ENCODE measurements at places on chromosomes 3 and 15.

- no peak for DNase-seq
Observed at GRCh38 chr15:35827911-35828310, 281.9 kb upstream of the DPH6 start.

- DNase-seq: no peak
Observed at GRCh38 chr3:164612751-164613150, 465.5 kb downstream of the SI start.

DNA sequence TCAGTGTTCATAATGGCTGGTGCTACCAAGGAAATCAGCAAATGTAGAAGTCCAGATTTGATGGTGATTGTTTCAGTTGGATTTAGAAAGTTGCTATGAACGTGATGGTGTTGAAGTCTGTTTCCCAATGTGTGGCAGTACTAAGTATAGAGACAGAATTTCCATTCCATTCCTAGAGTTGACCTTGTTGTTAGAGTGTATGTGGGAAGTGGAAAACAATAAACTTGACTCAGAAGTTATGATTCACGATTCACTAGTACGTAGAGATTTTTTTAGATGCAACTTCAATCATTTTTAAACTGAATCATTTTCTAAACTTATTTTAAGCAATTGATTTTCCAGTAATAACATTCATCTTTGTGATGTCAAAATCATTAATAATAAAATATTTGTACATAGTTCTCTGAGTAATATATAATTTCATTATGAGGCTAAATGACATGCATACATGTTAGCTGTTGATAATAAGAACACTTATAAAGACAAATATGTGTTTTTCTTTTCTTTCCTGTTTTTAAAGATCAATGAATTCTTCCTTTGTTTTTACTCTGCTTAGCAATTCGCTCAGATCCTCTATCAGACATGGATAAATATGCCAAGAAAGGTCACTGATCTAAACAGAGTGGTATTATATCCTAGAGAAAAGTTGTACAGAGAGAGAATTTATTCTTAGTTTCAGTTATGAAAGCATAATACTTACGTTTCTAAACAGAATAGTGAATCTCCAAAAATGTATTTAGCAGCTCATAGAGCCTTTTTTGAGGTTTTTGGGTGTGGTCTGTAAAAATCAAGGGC lies 108.8 kb upstream of the GPR149 start:
- DNase-seq: no peak

DNA sequence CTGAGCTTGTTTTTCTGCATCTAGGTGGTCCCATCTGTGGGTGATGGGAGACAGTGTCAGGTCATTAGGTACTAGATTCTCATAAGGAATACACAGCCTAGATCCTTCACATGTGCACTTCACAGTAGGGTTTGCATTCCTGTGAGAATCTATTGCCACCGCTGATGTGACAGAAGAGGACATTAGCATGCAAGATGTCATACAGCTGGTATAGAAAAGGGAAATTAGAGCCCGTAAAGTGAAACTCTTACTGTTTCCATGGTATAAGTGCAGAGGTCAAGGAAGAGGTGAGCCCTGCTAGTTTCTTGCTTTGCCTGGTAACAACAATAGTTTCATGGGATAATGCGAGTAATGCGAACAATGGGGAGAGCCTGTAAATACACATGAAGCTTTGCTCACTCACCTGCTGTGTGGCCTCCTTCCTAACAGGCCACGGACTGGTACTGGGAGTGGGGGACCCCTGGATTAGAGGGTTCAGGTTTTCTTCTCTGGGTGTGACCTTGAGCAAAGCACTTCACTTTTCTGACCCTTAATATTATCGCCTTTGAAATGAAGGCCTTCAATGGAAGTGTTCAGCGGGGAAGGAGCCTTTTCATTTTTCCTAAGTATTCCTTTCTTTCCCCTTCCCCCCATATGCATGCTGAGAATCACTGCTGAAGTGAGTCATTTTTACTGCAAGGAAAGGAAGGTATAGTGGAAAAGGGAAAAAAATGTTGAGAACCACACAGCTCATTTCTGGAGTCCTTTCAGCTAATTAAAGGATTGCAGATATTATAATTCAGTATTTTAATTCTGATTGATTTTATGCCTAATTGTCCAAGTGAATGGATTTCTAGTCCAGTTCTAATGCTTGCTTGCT lies 286.4 kb downstream of the UBE2E2 start:
- no peak for DNase-seq

- DNase-seq: peak; percentile 96
Observed at GRCh38 chr15:75198560-75199356, 2.9 kb upstream of the C15orf39 start.

DNA sequence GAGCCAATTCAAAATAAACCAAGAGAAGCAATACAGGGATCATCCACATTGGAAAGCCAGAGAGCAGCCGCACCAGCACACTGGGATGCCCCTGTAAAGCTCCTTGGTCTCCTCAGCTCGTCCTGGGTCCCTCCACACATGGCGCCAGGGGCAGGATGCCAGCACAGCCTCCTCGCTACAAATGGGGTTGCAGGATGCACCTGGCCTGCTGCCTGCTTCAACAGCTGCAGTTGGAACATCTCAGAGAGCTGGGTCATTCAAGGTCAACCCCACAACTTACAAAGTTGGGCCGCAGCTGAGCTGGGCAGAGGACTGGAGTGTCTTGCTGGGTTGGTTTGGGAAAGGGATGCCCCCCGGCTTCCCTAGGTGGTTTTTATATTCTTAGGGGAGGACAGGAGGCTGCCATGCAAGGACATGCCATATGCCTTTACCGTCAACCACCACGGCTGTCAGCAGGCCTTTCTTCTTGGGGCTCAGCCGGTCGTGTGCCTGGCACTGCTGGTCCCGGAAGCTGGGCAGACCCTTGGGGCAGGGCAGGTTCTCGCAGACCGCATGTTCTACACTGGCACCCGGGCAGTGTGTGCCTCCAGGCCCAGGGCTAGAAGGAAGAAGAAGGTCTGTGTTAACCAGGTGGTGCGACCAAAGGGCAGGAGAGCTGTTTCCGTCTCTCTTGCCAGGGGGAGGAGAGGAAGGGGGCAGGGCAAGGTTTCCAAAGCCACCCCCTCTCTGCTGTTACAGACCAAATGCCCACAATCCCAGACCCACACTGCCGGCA lies 225.2 kb downstream of the ADAMTS17 start:
- DNase-seq: no peak

DNA sequence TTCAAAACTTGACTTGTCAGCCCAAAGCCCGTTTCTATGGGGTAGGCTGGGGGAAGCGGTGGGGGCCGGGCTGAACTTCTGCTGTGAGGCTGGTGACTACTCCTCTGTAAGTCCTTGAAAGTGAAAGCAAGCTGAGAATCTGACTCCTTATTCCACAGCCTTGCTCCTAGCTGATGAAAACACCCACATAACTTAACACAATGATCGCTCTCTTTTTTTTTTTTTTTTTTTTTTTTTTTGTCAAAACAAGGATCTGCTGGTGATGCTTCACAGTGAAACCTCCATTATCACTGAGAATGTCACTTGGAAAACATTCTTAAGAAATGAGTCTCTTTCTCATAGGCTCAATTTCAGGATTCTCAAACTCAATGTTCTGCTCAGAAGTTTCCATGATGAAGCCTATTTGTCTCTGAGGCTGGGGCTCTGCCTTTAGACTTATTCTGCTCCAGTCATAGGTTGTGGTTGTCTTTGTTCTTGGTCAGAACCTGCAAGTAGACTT lies 31.4 kb upstream of the TKT start:
- DNase-seq: no peak

- DNase-seq: no peak
Observed at GRCh38 chr15:83873966-83874365, 220.0 kb downstream of the ADAMTSL3 start.

GRCh38 chr15:43932907-43933306 lies 106.1 kb downstream of the WDR76 start:
- no peak for DNase-seq

Measured in Karpas-422 (cell line).